ENCODE measurements at places on chromosomes 4 and X.
A peak's percentile ranks its signal among the peaks of the same experiment; 100 is the strongest.

- no peak for DNase-seq
Observed at GRCh38 chr4:94298725-94299252, 43.8 kb downstream of the HPGDS start.

DNA sequence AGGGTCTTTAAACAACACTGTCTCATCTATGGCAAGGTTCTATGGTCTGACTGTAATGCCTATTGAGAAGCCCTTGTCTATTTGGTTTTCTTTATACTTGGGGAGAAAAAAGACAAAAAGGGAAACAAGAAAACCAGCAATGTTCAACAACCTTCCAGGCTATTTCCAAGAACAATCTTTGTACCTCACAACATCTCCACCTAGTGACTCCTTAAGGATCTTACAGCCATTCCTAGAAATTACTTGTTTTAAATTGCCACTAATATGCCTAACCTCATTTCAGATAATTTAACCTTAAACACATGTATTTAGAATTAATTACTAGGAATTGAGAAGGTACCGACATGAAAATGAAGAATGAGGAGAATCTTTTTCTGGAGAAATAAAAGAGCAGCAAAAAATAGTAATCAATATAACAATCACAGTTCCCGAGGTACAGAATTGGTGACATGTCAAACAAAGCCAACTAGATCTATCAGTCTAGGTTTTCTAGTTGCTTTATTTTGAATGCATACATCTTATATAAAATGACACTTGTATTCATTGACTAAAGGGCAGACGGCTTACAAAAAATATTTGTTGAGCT is 1.6 kb upstream of the RBM46 start:
- no peak for DNase-seq

GRCh38 chr4:129490516-129490915 is 394.6 kb downstream of the C4orf33 start:
- DNase-seq: no peak

DNA sequence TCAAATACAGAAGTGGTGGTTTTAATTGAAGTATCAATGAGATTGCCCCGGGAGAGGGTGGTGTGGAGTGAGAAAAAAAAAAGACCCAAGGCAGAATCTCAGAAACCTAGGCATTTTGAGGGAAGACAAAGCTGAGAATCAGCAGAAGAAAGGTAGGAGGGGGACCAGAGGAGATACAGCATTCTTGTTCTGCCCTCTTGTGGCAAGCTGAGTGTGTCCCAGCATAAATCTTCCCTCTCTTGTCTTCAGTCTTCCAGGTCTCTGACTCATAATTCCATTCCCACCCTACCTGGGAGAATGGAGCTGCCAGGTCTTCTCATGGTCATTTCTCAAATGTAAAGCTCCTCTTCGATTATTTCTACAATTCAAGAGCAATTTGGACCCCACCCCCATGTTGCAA is 32.7 kb upstream of the MAGED1 start:
- DNase-seq: peak; percentile 0

GRCh38 chrX:148813422-148813821 is 313.0 kb downstream of the AFF2 start:
- no peak for DNase-seq

DNA sequence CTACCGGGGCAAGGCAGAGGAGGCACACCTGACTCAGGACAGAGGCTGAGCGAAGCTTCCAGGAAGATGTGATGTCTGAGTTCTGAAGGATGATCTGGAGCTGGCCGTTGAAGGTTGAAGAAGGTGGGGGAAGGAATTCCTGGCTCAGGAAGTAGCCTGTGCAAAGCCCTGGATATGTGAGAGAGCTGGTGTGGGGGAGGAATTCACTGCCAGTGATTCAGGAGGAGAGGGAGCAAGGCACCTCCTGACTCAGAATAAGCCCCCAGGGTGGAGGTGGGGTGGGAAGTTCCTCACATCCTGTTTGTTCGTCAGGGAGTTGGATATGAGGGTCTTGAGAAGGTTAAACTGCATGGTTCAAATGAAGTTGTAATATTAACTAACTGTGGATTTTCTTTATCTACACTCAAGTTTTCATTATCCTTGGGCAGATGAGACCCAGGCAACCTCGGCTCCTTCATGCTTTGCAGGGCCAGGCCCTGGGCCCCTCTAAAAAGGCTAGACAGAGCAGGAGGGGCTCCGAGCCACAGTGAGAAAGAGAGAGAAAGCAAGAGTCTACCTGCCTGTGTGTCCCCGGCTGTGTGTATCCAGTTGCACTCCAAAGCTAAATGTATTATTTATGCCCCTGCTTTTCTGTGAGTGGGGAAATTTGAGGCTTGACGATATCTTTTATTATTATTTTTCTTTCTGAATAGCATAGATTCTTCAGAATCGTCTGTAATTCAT is 7.1 kb downstream of the NHSL2 start:
- no peak for DNase-seq

DNA sequence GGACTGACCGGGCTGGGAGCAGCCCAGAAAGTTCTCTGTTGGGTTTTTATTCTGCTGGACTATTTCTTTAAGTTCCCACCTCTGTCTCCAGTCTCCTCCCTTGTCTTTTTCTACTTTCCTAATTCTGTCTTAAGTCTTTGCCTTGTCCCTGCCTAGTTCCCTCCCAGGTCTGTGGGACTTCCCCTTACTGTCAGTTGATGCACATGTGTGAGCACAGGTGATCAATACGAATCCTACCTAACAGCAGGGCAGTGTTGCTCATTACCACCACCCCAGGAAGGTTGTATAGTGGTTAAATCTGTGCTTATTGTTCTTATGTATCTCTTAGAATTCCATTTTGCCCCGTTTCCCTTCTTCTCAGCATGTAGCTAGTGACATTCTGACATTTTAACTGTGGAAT is 62.1 kb downstream of the GALNTL6 start:
- DNase-seq: no peak

DNA sequence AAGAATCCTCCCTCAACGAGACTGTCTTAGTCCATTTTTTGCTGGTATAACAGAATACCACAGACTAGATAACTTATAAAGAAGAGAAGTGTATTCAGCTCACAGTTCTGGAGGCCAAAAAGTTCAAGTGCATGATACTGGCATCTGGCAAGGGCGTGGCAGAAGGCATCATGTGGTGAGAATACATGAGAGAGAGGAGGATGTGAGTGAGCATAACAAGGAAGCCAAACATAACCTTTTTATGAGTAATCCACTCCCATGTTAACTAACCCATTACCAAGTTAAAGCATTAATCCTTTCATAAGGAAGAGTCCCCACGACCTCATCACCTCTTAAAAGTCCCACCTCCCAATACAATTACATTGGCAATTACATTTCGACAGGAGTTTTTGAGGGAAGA is 504.6 kb downstream of the IQCM start:
- no peak for DNase-seq

- DNase-seq: no peak
Observed at GRCh38 chr4:48360285-48361011, 19.1 kb downstream of the SLAIN2 start.

DNA sequence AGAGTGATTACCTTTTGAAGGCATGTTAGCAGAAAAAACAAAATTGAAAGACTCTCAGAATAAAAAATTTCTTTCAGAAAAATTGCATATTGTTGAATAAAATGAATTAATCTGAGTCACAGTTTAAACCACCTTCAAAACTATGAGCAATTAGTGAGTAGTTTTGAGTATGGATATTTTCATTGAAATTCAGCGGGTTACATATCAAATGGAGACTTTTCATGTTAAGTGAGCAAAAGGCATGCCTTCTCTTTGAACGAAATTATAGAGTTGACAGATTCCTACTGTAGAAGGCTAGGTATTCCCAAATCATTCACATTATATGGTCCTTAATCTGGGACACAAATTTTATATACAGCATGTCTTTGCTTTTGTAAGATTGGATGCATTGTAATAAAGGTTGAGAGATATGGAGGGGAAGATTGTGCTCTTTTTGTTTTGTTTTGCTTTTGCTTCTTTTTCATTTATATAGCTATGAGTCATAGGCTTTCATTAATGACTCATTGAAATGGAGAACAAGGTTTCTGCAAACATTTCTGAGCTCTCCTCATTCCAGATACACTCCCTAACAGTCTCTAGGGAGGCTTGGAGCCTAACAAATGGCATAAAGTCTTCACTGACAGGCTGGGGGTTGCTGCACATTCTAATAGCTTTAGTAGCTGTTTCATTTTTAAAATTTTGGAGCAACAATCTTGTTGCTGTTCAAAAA is 21.6 kb downstream of the PCDH18 start:
- DNase-seq: no peak

GRCh38 chrX:16946361-16946964 is at the start of gene REPS2:
Gene REPS2, plus strand, starts transcription at chrX:16946658. Its CDS starts 204 bp downstream, at chrX:16946862.
- DNase-seq: peak; percentile 14

GRCh38 chr4:28639747-28640146 is 1779.1 kb downstream of the STIM2 start:
- no peak for DNase-seq

DNA sequence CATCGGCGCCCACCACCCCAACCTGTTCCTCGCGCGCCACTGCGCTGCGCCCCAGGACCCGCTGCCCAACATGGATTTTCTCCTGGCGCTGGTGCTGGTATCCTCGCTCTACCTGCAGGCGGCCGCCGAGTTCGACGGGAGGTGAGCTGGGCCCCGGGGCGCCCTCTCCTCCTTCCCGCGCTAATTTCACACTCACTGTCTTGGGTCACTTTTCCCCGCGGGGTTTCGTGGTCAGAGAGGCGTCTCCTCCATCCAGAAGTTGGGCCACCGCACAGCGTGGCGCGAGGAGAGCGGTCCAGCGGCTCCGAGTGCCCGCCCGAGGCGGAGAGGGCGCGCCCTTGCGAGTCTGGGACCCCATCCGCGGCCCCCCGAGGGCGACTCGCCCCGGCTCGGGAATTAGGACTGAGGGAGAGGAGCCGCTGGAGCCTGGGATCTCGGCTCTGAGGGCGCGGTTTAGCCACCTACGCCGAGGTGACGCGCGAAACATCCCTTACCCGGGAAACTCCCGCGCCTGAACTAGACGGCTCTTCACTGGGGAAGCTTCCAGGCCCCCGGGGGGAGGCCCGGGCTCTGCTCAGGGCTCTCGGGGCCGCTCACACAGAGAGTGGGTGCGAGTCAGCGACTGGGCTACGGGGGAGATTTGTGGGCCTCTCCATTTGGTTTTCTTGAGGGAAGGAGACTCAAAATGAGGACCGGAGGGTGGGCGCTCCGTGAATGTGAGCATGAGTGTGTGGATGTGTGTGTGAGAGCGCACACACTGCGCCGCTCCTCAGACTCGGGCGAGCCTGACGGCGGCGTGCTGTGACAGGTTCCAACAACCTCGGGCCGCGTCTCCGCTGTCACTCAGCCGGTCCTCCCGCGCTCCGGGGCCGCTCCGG is 551 bp downstream of the NPNT start:
- no peak for DNase-seq

- DNase-seq: no peak
Observed at GRCh38 chr4:122827879-122828601, 1.4 kb downstream of the FGF2 start.

GRCh38 chrX:41332408-41333002 is 1.5 kb upstream of the DDX3X start:
- DNase-seq: no peak

DNA sequence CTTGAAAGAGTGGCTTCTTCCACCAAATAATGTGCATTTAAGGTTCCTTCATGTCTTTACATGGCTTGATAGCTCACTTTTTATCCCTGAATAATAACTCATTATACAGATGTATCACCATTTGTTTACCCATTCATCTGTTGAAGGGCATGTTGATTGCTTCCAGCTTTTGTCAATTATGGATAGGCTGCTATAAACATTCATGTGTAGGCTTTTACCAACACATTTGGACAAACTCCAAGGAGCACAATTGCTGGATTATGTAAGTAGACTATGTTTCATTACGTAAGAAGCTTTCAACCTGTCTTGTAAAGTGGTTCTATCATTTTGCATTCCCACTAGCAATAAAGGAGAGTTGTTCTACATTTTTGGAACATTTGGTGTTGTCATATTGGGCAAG is 2637.0 kb downstream of the PCDH7 start:
- no peak for DNase-seq

- DNase-seq: no peak
Observed at GRCh38 chr4:43457866-43458265, 565.4 kb downstream of the GRXCR1 start.

DNA sequence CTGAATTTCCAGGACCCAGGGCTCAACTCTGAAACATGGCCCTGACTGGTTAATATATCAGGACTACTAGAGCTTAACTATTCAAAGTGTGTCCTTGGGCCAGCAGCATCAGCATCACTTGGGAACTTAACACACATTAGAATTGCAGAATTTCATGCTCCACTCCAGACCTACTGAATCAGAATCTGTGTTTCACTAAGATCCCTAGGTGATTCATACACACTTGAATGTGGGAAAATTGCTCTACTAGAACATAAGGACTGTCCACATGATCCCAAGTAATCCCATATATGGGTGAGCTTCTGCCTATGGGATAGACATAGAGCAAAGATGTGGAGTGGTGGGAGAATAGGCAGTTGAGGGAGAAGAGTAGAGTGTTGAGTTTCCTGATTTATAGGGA is 192.5 kb upstream of the CLNK start:
- DNase-seq: no peak

DNA sequence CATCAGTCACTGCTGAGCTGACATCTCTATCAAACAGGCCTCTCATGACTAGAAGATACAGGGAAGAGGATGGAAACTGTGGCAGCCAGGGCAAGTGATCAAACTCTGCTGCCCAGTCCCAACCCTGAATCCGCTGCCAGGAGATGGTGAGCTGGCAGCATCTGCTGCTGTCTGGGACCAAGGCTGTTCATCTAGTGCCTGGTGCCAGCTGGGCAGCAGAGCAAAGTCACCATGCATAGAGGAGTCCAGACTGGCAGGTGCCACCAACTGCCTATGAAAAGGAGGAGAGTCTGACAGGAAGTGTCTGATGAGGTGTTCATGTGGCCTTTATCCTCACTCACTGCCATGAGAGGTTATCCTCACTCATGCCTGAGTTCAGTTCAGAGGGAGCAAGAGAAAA is 518.9 kb downstream of the MID1IP1 start:
- no peak for DNase-seq

GRCh38 chr4:91256043-91256442 is 1047.7 kb upstream of the GRID2 start:
- no peak for DNase-seq

DNA sequence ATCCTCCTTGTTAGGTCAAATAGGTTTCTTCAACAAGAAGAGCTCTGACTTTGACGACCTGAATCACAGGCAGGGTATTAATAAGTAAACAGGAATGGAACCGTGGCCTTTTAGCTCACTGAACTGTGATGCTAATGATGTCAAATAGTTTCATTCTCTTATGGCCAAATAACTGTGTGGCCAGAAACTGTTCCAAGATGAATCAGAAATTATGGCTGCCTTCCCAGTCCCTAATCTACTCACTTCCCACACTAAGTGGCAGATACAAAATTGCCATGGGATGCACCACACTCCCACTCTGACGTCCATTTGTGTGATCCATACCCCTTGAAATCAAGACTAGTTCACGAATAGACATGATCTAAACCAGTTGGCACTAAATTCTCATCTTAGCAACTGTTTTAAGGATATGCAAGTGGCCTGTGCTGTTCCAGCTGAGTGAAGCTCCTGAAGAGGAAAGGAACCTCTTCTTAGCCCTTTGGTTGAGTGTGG is 455.4 kb downstream of the IL15 start:
- DNase-seq: no peak

- DNase-seq: no peak
Observed at GRCh38 chr4:148305751-148306150, 136.5 kb downstream of the NR3C2 start.

Data from hypothalamus (tissue), 51 donors.